ENCODE measurements at places on chromosomes 13 and 19. TPM values are rescaled to one million over a fixed set of nuclear protein-coding genes. Genes with fewer than 3 reads are reported as not detected.

Gene LIM2
- not detected for total RNA-seq

Gene HOMER3
- 20.5 TPM for total RNA-seq

Gene SMIM24
- not detected for total RNA-seq

Gene CD79A
- 1.2 TPM for total RNA-seq

Gene PRRG2
- total RNA-seq, result 7.6 TPM

DNA sequence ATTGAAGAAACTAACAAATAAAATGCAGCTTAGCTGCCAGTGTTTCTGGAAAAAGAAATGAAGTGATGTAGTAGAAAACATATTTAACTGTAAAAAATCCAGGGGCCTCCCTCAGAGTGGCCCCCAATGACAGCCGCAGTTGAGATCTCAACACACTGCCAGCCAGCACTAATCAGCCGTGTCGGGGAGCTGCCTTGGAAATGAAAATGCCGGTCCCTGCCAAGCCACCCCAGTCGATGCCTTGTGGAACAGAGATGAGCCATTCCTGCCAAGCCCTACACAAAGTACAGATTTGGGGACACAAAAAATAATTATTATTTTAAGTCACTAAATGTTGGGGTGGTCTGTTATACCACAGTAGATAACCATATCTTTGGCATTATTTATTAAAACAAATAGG, 1342.4 kb downstream of the EFNB2 start:
- no peak for DNase-seq

DNA sequence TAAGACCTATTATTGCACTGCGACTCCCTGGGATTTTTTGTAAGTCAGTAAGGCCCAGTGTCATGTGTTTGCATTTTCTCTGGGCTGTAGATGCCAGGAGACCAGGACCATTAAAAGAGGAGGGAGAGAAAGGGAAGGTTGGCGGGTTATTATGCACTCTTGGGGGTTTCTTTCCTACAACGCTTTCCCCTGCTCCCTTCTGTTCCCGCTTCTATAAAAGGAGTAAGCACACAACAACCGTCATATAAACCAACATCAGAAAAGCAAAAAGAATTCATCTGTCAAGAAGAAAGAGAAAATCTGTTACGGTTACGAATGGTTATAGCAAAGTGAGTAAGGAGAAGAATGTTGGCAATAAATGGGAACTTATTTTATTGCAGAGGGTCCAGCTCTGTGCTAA, 541.8 kb downstream of the IRS2 start:
- DNase-seq, result no peak

- no peak for DNase-seq
These were observed 14.5 kb upstream of the CCDC97 start for GRCh38 chr19:41295499-41295898.

- no peak for DNase-seq
These were observed 654 bp downstream of the CEP89 start for GRCh38 chr19:32971012-32971595.

GRCh38 chr19:10662384-10663251, 8.5 kb downstream of the ILF3 start:
- DNase-seq, result no peak
